ENCODE measurements at places on chromosomes 7 and 10.

GRCh38 chr7:38775506-38776175 is 133.3 kb downstream of the VPS41 start:
- DNase-seq = no peak

DNA sequence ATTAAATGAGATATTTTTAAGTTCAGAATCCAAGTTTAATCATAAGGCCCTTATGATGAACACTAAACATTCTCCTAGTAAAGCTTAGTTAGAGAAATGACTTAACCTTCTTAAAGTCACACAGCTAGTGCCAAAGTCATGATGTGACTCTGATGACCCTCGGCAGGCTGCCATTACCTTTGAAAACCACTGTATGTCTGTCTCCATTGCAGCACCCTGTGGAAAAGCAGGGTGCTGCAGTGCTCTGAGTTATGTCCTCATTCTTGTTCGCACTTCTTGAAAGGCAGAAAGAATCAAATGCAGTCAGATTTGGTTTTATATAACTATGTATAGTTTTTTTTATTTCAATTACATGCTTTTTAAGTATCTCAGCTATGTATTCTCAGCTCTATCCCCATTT is 105.0 kb downstream of the PHTF2 start:
- DNase-seq = no peak

DNA sequence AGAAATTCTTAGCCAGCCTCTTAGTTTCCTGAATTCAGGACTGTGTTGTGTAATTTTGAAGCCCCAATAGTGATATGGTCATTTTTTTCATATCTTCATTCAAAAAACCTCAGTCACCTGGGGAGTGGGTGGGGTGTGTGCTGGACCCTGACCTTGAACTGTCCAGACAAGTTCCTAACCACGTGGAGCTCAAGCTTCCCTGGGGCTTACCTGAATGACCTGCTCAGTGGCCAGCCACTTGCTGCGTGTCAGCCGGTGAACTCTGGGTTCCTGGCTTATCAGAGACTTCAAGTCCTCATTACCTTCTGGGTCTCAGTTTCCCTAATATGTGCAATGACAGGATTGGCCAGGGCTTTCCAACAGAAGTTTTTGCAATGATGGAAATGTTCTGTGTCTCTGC is 27.1 kb downstream of the MGMT start:
- DNase-seq = no peak

DNA sequence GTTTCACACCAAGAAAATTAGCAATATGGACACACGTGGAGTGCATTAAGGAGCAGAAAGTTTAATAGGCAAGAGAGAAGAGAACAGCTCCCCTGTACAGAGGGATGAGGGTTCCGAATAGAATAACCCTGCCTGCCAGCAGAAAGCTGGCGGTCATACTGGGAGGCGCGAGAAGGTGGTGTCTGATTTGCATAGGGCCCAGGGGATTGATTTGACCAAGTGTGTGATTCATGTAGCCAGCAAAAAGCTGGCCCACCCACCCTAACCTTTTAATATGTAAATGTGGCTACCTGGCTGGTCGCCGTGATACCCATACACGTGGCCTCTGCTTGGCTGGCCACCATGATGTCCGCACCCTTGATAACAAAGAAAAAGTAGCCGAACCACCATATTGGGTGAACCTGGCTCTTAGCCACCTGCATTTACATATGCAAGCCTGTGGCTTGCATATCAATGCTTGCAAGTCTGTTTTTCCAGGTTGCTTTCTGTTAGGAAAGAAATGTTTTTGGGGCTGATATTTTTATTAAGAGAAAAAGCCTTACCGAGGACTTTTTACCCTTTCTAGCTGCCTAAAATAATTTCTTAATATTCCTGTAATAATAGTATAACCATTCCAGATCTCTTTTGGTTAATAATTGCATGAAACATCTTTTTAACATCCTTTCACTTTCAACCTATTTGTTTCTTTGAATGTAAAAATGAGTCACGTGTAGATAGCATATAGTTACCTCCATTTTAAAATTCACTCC is 20.5 kb upstream of the VWDE start:
- DNase-seq = no peak

DNA sequence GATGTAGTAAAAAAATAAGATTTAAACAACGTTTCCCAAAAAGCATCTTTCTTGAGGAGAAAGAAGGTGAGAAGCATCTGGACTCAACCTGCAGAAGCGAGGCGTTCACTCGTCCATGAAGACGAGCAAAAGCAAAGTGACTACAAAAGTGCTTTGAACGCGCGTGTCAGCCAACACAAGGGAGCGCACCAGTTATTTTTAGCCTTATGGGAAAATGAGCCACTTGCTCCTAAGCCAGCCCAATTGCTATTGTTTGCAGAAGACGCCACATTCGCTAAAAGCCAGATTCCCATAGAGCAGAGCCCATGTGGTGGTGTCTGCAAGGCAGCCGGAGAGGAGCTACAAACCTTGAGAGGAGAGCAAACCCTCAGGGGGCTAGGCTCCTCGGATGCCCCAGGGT is 122.5 kb downstream of the FAM53B start:
- DNase-seq = no peak
